ENCODE measurements at places on chromosomes 3 and 15.

GRCh38 chr3:138323971-138324370, 5.7 kb downstream of the NME9 start:
- no peak for DNase-seq

- peak; percentile 8 for DNase-seq
Measured at GRCh38 chr3:13105896-13106250, 32.6 kb upstream of the IQSEC1 start.

DNA sequence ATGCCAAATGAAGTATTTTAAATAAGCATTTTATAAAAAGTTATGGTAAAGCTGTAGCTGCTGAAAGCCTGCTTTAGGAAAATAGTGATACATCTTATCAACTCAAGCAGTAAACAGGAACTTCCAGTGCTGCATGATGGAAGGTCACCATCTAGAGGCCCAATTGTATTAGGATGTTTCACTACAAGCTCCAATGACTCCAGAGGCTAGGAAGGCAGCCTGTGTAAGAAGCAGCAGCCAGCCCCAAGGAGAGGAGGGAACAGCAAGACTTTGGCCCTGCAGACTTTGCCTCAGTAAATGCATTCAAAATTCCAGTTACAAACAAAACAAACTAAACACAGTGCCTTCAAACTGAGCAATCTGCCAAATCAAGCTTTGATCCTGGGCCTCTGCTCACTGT, 32.1 kb downstream of the ILDR1 start:
- DNase-seq, result no peak

DNA sequence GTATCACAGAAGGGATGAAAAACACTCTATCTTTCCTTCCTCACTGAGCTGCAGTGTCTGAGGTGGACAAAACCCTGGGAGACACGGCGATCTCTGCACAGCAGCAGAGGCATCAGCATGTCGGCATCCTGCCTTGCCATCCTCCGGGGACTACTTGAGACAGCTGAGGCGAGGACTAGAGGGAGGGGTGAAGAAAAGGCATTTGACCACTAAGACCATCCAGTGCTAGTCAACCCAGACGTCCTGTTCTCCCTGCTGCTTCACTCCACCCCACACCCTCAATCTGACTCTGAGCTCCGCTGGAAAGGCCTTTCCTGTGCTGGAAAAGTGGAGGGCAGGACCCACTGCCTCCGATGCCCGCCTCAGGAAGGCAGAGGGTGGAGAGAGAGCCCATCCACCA, 67.3 kb downstream of the VGLL4 start:
- DNase-seq, result no peak

DNA sequence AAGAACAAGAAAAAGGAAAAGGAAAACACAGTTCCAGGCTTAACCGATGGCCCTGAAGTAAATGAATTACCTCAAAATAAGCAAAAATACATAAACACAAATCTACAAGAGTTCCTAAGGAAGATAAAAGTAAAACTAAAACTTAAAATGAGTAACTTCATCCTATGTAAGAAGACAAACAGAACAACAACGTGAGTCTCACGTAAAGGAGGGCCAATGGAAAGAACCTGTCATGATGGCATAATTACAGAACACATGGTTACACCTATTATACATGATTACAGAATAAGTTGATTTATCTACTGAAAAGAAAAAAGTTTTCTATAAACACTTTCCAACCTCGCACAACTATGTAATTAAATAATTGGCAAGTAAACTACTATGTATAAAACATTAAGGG, 42.1 kb downstream of the ADAM10 start:
- DNase-seq, result no peak

DNA sequence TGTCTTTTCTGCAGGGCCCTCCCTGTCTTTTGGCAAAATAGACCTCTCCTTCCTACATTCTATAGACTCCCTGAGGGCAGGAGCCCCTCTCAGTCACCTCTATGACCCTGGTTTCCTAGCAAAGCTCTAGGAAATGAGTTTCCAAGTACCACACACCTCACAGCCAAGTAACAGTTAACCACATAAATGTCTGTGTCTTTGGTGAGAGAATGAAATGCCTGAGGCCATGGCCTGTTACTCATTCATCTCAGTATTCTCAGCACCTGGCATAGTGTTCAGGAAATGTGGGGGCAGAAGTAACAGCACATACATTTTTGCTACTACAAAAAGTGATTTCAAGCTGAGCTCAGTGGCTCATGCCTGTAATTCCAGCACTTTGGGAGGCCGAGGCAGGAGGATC, 21.0 kb downstream of the RFT1 start:
- DNase-seq, result peak; percentile 27

GRCh38 chr3:10515884-10516495, 10.6 kb upstream of the ATP2B2 start:
- DNase-seq, result no peak

DNA sequence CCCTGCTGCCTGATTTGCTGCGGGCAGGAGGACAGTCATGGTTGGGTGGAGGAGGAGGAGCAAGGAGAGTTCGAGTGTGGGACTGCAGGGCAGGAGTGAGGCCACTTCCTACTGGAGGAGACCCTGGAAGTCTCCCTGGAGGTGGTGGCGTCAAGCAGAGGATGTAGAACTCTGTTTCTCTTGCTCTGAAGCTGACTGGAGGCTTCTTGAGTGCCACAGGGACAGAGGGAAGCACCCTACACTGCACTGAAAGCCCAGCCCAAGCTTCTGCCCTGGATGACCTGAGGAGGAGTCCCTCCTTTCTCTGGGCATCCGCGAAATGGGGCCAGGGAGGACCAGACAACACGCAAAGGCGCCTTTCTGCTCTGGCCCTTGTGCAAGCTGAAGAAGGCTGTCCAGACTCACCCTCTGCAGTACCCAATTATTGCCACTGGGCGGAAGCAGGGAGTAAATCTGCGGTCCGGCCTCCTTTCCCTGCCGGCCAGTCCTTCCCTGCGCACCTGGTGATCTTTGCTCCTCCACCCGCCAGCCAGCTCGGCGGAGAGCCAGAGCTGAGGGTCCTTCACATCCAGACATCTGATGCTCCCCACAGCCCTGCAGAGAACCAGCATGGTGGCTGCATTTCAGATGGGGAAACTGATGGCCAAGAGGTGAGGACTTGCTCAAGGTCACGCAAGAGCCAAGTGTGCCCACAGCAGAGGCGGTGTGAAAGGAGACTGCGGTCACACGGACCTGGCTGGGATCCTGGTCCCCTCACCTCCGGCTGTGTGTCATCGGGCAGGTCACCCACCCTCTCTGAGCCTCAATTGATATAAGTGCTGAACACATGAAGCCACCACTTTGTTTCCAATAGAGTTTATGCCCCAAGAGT, 207.1 kb downstream of the TBC1D2B start:
- peak; percentile 31 for DNase-seq

GRCh38 chr3:46845860-46846623, 17.2 kb downstream of the MYL3 start:
- no peak for DNase-seq

DNA sequence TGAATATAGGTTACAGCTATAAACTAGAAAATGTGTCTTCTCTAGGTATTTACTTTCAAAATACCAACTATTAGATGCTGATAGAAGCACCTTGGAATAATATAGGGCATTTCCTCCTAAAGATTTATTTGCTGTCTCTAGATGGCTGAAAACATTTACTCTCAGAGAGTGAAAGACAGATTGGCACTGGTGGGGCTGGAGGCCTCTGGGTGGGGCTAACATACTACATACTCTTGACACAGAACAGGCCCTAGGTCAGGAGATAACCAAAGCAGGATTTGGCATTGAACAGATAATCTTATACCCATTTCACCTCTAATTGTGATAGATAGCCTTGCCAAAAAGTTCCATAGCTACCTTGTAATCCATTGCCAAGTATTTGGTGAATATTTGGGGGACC, 253.3 kb upstream of the TBC1D5 start:
- DNase-seq, result no peak

DNA sequence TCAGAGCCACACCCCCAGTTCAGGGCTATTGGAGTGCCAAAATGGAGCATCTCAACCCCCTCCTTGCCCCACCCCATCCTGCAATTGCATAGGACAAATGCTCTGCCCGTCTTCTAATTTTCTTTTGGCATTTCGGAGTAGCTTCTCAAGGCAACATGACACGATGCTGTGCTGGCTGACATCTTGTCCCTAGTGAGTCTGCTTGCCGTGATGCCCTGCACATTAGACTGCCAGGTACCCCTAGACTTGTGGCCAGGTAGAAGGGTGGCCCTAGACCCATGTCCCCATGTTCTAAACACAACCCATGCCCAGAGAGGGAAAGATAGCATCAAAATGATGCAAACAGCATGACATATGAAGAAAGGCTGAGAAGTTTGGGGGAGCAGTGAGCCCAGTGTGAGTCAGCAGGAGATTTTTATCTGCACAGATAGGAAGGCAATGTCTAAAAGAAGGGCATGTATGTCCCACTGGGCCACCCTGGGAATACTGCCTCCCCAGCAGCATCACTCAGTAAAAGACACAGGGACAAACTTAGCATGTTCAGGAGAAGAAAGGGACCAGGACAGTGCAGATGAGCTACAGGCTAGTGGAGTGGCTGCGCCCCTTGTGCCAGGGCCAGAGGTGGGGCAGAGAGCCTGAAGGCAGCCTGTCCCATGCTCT, 36.8 kb downstream of the CA12 start:
- no peak for DNase-seq

DNA sequence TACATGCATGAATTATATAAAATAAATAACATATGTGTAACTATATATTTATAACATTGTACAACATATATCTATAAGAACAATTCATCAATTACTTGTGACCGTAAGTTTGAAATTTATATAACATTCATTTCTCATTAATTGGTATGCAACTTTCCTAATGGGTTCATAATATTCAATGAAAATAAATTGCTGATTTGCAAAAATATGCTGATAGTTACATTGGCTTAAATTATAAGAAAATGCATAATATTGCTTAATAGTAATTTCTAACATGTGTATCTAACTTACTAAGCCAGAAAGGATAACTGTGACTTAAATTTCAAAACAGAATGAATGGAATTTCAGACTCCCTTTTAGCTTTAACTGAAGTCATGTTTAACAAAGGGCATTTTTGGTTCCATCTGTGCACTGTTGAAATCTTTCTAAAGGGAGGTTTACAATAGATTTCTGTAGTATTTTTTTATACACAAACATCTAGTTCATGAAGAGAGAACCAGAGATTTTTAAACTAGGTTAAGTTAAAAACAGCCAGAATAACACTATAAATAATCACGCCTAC, 310.9 kb downstream of the TBC1D5 start:
- DNase-seq, result no peak
